Naive B cell (primary cell): ENCODE measurements at places on chromosomes 11 and 22. TPM values are rescaled to one million over a fixed set of nuclear protein-coding genes. Genes with fewer than 3 reads are reported as not detected.

- DNase-seq: no peak
Measured at GRCh38 chr11:132114185-132114584, 743.8 kb downstream of the NTM start.

DNA sequence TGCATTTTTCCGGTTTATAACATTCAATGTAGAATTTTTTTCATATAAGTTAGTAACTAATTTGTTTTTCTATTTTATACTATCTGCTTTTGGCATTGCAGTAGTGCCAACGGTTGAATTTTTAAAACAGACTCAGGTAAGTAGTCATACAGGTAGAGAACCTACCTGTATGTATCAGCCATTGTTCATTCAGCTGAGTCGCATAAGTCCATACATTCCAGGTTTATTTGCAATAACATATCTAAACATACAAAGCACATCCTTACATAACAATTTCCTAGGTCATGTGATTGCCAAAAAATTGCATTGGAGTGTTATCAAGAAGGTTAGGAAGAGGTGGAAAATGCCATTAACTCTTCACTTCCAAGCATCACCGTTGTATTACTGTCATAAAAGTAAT lies 1059.3 kb upstream of the CNTN5 start:
- no peak for DNase-seq

The IL10RA gene
- polyA plus RNA-seq: 60.0 TPM

DNA sequence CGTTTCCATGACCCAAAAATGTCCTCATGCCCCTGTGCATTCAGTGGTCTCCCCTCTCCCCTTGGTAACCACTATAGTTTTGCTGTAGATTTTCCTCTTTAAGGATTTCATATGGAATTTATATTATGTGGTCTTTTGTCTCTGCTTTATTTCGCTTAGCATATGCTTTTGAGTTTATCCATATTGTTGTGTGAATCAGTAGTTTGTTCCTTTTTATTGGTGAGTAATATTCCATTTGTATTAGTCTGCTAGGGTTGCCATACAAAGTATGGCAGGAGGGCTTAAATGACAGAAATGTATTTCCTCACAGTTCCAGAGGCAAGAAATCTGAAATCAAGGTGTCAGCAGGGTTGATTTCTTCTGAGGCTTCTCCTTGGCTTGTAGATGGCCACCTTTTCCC lies 3.5 kb downstream of the ZNF74 start:
- DNase-seq: no peak

GRCh38 chr11:25377466-25377865 lies 880.6 kb downstream of the LUZP2 start:
- no peak for DNase-seq

GRCh38 chr11:46039990-46040389 lies 81.3 kb downstream of the PHF21A start:
- no peak for DNase-seq

GRCh38 chr22:46390652-46391301 lies 55.3 kb downstream of the TRMU start:
- no peak for DNase-seq

DNA sequence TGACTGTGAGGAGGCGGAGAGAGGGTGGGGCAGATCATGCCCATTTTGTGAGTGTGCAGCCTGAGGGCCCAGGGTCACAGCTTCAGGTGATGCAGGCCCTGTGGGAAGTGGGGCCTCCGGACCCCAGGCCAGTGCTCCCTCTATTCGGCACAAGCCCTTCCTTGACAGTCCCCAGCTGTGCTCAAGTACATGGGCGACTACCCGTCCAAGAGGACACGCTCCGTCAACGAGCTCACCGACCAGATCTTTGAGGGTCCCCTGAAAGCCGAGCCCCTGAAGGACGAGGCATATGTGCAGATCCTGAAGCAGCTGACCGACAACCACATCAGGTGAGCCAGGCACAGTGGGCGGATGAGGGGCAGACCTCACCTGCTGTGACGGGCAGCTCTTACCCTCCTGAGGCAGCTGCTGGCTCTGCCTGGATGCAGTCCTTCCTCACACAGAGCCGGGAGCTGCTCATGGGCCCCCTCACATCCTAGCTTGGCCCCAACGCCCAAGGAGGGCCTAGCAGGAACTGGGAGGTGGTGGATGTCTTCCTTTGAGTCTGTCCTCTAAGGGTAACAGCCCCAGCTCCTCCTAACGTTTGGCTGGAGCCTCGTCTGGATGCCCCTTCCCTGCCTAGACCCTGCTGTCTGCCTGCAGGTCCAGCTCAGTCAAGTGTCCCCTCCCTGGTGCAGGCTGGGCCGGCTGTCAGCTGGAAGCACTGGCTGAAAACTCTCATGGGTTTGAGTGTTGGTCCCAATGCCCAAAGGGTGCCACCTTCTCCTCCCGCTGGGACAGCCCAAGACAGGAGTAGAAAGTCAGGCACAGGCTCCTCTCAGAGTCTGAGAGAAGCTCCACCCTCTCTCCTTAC lies 76.1 kb downstream of the MYO7A start:
- no peak for DNase-seq

DNA sequence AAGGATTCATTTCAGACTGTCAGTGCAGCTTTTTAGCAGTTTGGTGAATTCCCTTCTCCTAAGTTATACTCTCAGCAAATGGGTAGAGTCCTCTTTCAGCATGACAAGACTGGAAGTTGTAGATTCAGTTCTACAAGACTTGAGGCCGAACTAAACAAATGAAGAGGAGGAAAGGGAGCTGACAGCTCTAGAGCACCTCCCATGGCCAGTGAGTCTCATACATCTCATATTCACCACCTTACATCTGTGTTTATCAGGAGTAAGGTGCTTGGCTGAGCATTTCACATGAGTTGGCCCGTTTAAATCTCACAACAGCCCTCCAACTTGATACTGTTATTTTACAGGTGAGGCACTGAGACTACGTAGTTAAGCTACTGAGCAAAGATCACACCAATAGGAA lies 30.4 kb downstream of the SEZ6L start:
- DNase-seq: no peak

The CLDN5 gene
- polyA plus RNA-seq: 2.1 TPM

The VWCE gene
- polyA plus RNA-seq: 0.76 TPM

The TRIM66 gene
- not detected for polyA plus RNA-seq

- DNase-seq: no peak
Measured at GRCh38 chr11:128457874-128458273, 129.5 kb downstream of the ETS1 start.

DNA sequence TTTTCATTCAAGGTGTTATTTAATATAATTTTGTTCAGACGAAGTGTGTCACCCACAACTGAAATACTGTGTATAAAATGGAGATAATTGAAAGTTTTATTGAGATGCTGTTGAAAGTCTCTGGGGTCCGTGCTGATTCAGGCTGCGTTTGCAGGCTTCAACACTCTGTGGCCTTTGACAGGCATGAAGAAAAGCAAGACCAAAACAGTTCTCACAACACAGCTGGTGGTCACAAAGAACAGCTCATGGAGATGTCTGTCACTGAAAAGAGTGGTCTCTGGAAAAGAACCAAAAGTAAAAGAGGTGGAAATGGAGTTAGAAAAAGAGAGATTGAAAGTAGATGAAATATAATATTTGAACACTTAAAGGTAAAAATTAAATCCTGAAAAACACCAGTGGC lies 9.8 kb upstream of the MPPED2 start:
- no peak for DNase-seq

GRCh38 chr11:46969379-46969778 lies 32.8 kb downstream of the CSTPP1 start:
- no peak for DNase-seq

GRCh38 chr22:39617342-39617741 lies 46.8 kb downstream of the CACNA1I start:
- DNase-seq: no peak

- DNase-seq: no peak
Measured at GRCh38 chr11:14336507-14337503, 22.2 kb downstream of the RRAS2 start.

- DNase-seq: no peak
Measured at GRCh38 chr11:44014968-44015623, 32.7 kb upstream of the ACCSL start.

GRCh38 chr11:27848423-27848822 lies 148.2 kb upstream of the BDNF start:
- no peak for DNase-seq

The RCOR2 gene
- polyA plus RNA-seq: not detected

DNA sequence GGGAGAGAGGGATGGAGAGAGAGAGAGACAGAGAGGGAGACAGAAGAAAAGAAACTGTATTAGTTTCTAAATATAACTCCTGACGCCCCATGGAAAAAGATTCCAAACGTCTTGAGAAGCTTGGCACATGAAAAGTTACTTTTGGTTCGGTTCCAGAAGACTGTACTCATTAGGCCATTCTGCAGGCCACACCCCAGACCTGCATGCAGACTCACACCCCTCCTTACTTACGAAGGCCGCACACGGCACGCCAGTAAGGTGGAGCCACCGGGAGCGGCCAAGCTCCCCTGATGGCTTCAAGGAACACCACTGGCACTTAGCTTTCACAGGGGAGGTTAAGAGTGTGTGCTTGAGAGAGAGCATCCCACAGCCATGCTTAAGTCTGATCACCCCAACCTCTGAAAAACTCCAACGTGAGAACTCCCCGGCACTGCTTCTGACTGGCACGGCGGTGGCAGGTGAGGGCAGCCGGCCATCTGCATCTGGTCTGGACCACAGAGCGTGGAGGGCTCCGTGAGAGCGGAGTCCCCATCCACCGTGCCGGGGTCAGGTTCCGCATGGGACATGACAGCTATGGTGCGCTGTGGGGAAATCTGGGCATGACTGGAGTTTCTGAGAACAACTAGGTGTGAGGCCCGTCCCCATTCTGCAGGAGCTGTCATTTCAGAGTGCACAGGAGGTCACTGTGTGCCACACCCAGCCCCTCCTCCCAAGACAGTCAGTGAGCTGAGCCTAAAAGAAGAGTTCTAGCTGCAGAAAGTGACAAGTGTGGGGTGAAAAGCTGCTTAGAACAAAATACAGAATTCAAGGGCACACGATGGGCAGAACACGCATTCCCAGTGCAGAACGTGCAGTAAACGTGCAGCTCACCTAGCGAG lies 62.4 kb downstream of the MYH9 start:
- no peak for DNase-seq

DNA sequence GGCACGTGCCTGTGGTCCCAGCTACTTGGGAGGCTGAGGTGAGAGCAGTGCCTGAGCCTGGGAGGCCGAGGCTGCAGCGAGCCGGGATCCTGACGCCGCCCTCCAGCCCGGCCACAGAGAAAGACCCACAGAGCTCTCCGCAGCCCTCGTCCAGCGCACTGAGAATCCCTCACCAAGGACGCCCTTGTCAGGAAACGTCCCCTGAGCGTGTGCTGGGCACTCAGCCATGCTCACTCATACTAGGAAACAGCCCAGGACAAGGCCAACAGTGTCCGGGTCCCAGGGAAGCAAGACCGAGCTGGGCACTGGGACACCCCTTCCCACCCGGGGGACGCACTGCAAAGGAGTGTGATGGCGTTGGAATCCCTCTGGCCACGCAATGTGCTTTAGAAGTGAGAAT lies 14.5 kb downstream of the DEAF1 start:
- no peak for DNase-seq

- DNase-seq: no peak
Measured at GRCh38 chr11:130890039-130890745, 26.1 kb downstream of the SNX19 start.

DNA sequence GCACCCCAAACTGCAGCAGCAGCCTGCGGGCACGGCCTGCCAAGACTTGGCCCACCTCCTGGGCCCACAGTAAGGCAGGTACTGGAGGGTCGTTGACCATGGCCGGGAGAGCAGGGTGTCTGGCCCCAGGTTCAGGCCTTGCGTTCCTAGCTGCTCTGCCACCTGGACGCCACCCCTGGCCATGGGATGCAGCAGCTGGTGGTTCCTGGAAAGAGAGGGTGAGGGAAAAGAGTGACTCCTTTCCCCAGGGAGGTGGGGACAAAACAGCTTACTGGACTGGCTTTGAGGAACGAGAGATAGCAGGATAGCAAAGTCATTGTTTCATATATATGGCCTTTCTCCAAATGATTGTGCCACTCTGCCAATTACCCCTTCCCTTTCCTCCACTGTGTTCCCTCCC lies 1.8 kb downstream of the BSCL2 start:
- DNase-seq: no peak

DNA sequence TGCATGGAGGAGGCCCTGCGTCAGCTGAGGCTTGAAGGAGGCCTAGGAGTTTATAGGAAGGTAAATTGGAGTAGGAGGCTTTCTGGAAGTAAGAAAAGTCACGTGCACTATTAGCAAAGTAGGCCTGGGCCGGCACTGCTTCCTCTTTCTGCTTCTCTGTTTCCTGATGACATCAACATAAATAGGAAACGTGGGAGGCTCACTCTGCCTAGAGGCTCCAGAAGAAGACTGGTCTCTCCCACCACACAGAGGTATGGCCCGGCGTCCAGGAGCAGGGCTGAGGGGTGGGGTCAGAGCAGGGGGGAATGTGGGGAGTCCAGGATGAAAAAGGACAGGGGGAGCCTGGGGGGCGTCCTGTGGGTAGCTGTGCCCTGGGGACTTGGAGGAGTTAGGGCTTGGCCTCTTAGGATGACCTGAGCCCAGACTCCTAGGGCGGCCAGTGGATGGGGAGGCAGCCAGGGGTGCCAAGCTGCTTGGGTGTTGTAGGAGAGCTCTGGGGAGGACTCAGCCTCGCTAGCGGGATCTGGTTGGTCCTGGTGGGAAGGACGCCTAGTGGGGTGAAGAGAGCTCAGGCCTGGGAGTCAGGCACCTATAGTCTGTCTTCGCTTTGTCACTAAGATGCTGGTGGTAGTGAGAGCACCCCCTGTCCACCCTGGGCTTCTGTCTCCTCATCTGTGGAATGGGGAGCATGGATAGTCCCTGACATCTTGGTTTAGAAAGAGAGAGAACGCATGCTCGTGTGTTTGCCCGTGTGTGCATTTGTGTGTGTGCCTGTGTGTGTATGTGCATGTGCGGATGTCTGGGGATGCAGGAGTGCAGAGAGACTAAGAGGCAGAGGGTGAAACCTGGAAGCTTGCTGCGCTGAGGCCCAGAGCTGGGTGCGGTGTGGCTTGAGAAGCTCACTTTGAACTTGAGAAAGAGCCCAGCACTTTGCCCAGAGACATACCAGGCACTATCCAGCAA lies at the start of gene CSF2RB:
Gene CSF2RB (plus strand): TSS at position 202 of the 963 bp plus-strand sequence. CDS start 8,580 bp downstream, outside the sequence.
- DNase-seq: peak; percentile 42

The CASP1 gene
- 81.9 TPM for polyA plus RNA-seq

DNA sequence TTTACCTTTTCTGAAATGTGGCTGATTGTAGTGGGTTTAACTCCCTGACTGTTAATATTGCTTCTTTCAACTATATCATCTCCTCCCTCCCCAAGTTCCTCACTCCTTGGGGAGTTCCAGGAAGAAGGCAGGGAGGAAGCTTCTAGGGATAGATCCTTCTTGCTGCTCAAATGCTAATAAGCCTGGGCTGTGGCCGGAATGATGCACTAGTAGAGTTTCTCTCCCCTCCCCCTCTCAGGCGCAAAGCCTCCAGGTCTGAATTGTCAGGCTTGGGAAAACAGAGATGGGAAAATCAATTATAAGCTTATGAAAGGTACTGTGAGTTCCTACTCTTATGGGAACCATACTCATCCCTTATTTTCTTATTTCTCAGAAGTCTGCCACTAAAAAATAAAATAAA lies 30.8 kb downstream of the FEZ1 start:
- DNase-seq: no peak

GRCh38 chr11:88307749-88308425 lies 29.6 kb downstream of the CTSC start:
- DNase-seq: no peak
